ENCODE measurements at places on chromosomes 2 and 18.
A peak's percentile ranks its signal among the peaks of the same experiment; 100 is the strongest.

GRCh38 chr2:138640921-138641676 is 139.1 kb downstream of the NXPH2 start:
- no peak for DNase-seq

- DNase-seq, result no peak
These were observed 34.9 kb downstream of the NOL4 start for GRCh38 chr18:34189656-34190435.

GRCh38 chr2:16139663-16140615 is 199.6 kb downstream of the MYCN start:
- no peak for DNase-seq

DNA sequence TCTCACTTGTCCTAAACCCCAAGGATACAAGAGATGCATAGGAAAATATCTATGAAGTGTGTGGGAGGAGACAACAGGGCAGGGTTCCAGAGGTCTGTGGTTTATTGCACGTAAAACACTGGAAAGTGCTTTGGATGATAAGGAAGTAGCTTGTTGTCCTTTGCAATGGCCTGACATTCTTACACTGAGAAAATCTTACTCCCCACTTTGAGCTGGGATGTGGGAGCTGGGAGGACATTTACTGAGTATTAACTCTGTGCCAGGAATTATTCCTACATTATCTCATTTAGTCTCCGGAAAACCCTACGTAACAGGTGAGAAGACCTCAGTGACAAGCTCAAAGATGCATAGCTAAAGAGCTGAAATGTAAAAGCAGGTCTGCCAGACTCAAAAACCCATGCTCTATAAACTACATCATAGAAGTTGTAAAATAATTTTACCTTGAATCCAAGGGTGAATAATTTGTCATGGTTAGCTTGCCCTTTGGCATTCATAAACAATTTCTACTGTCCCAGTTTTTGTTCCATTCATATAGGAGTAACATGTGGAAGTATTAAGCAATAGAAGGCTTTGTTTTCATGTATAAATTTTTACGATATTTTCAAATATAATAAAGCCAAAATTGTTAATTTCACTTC is 9.2 kb upstream of the GALNT3 start:
- DNase-seq, result no peak

- no peak for DNase-seq
These were observed 128.4 kb upstream of the PXDN start for GRCh38 chr2:1872602-1873183.

GRCh38 chr18:64270121-64270520 is 121.2 kb upstream of the LINC00305 start:
- DNase-seq, result no peak

DNA sequence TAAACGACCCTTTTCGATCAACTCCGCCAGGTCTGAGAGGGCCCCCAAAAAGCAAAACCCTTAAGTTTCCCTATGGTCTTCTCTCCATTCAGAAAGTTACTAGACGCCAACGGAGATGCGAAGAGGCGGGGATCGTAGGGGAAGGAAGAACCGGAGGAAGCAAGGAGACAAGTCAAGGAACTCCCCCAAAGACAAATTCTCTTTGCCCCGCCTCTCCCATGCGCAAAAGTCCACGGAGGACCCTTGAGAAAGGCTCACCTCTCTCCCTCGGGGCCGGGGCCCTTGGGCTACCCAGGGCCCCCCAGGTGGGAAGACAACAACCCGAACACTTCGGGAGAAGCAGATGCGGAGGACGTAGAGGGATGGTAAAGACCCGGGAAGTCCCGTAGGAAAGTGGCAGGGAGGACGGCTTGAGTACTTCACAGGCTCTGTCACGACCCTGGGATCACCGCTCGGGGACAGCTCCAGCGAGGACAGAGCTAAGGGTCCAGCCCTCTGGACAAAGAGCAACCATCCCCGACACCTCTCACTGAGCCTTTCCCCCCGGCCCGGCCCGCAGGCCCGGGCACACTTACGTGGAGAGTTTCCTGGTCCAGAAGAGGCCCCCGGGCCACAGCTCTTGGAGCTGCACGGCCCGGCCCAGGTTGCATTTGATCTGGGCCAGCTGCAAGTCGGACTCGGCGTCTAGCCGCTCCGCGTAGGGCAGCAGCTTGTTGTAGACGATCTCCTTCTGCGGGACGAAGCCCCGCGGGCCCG is 647 bp downstream of the PSME4 start:
- peak; percentile 34 for DNase-seq

GRCh38 chr2:45373534-45373933 is 237.5 kb downstream of the SRBD1 start:
- DNase-seq, result no peak

GRCh38 chr2:40448476-40449079 is 3.3 kb downstream of the SLC8A1 start:
- no peak for DNase-seq

- DNase-seq, result no peak
These were observed 21.3 kb downstream of the MRPL19 start for GRCh38 chr2:75667884-75668283.

DNA sequence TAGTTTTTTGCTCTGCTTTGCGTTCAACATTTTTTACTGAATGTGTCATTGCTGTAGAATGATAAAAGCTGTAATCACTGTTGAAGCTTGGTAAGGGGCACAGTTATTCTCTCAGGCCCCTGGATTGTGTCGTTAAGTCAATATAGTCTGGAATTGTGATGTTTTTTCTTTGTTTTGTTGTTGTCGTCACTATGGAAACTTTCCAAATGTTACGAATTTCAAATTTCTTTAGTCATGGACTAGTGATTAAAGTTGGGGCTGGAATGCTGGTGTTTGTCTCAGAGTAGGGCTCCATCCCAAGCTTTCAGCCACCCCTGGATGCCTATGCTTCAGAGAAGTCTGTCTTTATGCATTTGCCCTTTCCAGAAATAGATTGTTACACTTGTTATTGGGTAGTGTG is 287.2 kb downstream of the CDH19 start:
- no peak for DNase-seq

GRCh38 chr2:215511454-215512346 is 75.8 kb upstream of the FN1 start:
- no peak for DNase-seq

GRCh38 chr2:168454737-168455644 is 1.1 kb upstream of the CERS6 start:
- DNase-seq, result no peak

- DNase-seq, result no peak
These were observed 20.1 kb upstream of the SERPINE2 start for GRCh38 chr2:224059178-224059577.

DNA sequence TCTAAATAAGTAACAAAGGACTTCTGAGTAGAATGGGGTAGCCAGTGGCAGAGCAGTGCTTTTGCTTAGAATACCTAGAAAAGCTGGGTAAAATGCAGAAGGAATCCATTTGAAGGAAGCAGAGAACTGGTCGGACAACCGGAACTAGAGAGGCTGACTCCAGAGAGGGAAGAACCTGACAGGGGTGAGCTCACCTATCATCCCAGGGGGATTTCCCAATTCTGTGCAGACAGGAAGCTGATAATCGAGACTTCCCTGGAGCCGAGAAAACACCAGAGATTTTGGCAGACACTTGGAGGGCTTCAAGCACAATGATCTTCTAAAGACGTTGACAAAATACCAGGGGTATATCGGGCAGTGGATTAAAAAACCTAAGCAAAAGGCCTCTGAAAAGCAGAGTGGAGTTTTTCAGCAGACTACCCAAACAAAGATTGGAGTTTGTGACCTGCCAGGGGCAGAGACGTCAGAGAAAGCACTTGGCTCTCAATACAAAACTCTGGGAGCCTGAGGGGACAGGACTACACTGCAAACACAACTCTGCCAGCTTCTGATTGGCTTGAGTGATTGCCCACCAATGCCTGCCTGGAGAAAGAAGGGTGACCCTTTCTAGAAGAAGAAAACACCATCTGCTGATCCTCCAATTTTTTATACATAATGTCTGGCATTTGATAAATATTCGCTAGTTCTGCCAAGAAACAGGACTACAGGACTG is 67.5 kb upstream of the TTN start:
- no peak for DNase-seq

DNA sequence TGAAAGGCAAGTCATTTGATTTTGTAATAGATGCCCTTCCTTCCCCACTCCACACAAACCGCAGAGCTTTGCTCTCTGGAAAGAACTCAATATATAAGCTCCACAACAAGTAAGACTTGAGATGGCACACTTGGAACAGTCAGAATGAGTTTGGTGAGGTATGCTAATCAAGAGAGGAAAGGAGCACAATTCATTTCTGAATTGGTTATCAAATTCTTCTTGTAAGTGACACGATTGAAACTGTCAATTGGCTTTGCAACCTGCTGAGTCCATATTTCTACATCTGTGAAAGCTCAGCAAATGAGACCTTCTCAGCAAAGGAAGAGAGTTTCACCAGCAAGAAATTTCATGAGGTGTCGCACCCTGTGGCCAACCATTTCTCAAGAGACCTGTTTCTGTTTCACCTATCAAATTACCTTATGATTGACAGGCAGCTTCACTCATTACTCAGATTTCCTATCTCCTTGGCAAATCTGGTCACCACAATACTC is 19.1 kb downstream of the CTLA4 start:
- DNase-seq, result peak; percentile 69

GRCh38 chr18:45353530-45353929 is 261.7 kb upstream of the SLC14A2 start:
- no peak for DNase-seq

- DNase-seq, result no peak
These were observed 72.1 kb upstream of the ZFP36L2 start for GRCh38 chr2:43298500-43298899.

GRCh38 chr2:25567406-25567805 is 106.0 kb downstream of the DTNB start:
- DNase-seq, result no peak

DNA sequence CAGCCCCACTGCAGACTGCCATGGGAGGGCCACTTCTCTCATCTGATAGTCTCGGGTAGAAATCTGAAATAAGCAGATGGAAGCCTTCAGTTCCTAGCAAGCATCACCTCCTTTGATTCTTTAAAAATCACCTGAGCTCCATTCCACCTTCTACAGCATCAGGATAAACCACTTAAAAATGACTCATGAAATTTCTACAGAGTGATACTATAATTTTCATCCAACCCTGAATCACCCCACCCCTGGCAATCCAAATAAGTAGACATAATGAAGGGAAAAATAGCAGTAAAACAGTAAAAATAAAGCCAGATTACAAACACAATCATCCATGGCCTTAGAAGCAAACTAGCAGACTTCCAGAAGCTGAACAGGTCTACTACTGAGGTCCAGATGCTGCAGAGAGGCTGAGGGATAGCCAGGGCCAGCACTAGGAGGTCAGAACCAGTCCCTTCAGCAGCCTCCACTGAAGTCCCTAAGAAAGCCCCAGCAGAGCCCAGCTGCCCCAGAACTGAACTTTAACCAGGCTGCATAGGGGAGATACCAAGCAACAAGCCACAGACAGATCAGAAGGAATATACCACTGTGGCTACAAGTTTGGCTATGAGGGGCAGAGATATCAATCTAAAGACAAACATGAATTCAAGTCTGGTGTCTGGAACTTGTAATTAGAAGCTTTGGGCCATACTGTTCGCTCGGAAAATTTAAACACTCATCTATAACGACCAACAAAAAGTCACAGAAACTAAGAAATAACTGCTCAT is 54.7 kb upstream of the RNU4ATAC start:
- no peak for DNase-seq

GRCh38 chr2:212894026-212894425 is 257.4 kb downstream of the IKZF2 start:
- DNase-seq, result no peak

- DNase-seq, result no peak
These were observed 57.0 kb upstream of the ZC3H15 start for GRCh38 chr2:186429104-186429503.

DNA sequence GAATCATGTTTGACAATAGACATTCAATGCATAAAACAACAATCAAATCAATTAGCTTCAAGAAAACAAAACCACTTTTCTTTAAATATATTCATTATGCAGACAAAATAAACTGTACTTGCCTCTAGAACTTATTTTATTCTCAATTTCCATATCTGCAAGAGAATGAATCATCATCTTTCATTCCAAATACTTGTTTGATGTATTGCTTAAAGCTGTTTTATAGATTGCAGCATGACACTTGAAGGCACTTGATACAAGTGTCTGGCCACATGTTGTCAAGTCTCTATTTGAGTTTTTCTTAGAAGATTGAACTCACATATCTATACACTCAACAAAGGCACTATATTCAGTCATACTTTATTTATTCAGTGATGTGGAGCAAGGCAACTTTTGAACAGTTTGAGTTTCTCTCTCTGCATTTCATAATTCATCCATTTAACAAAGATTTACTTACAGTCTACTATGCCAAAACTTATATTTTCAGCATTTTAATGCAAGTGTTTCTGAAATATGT is 38.7 kb upstream of the DDX18 start:
- no peak for DNase-seq

- DNase-seq, result no peak
These were observed 130.7 kb upstream of the MAP3K20 start for GRCh38 chr2:172944794-172945509.

- no peak for DNase-seq
These were observed 95.0 kb downstream of the RNF144A start for GRCh38 chr2:7012141-7012764.

GRCh38 chr18:2588666-2589344 is 17.4 kb downstream of the NDC80 start:
- no peak for DNase-seq

- DNase-seq, result no peak
These were observed 86.8 kb downstream of the ERBB4 start for GRCh38 chr2:212451786-212452231.

- DNase-seq, result no peak
These were observed 23.8 kb downstream of the FHL2 start for GRCh38 chr2:105375001-105375561.

GRCh38 chr2:215405722-215406581 is 29.9 kb downstream of the FN1 start:
- no peak for DNase-seq

DNA sequence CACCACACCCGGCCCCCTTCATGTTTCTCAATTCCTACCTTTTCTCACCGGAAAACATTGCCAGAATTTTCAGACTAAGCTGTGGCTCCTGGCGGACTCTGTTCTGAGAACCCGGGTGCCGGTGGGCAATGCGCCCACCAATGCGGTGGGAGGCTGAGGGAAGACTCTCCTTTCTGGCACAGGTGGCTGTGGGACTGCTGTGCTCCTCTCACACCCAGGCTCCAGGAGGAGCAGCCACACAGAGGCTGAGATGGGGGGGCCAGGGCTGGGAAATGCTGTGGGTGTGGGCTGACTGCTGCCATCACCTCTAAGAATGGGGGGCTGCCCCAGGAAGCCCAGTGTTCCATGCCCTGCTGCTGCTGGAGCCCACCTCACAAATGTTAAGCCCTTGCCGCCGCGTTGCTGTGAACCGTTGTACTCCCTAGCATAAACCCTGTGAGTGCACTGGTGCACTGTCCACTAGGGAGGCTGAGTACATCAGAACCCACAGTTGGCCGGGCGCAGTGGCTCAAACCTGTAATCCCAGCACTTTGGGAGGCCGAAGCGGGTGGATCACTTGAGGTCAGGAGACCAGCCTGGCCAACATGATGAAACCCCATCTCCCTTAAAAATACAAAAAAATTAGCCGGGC is 152.6 kb downstream of the LDLRAD4 start:
- no peak for DNase-seq

All from activated CD4-positive, alpha-beta memory T cell treated with anti-CD3 and anti-CD28 coated beads, Interleukin-2, amount 10 ng/mL, durations not matched to agents 7 days and 5 days (primary cell).